ENCODE measurements at places on chromosomes 4 and X. TPM values are rescaled to one million over a fixed set of nuclear protein-coding genes. Genes with fewer than 3 reads are reported as not detected.

The HOPX gene
- polyA plus RNA-seq: 30.9 TPM

GRCh38 chr4:52317361-52317879 lies 266.3 kb downstream of the SPATA18 start:
- DNase-seq: no peak

DNA sequence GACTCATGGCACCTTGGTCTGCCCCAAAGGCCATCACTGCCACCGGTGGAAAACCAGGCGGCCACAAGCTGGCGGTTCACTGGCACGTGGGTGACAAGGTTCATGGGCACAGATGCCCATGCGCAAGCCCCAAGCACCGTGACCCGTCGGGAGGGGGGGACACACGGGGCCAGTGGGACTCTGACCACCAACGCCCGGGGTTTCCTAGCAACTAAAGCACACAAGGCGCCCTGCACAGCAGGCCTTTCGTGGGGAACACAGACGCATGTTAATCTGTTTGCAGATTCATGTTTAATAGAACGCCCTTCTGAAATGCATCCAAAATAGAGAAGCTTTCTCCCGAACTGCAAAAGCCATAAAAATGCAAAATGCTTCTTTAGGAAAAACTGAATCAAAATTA lies 43.9 kb downstream of the FAM53A start:
- no peak for DNase-seq

DNA sequence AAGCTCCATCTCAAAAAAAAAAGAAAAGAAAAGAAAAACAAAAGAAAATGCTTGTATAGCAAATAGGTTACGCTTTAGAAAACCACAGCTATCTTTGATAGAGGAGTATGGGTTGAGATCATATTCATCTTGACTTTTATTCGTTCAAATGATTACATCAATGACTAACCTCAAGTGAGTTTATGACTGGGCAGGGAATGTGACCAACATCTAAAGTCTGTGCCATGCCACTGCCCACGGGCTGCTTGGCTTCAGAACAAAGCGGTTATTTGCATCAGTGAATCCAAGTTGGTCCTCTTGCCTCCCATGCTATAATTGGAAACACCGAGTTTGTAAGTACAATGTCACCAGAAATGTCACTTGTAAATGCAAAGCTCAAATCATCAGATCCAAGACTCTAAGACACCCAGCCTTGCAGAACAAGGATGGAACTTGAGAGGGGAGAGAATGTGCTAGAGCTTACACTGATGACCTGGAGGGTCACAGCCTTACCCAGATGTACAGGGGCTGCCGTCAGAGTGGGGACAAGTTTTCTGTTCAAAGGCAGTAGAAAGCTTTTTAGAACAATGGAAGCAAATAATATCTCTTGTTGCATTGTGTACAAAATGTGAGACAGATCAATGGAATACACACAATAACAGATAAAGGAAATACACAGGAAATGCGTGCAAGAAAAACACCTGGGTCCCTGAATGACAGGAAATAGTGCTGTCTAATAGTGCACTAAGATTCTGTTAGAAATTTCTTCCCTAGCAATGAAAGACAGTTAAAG lies 8.4 kb upstream of the OPN1LW start:
- DNase-seq: no peak

- DNase-seq: peak; percentile 10
Observed at GRCh38 chrX:94850811-94851210, 1176.8 kb downstream of the FAM133A start.

DNA sequence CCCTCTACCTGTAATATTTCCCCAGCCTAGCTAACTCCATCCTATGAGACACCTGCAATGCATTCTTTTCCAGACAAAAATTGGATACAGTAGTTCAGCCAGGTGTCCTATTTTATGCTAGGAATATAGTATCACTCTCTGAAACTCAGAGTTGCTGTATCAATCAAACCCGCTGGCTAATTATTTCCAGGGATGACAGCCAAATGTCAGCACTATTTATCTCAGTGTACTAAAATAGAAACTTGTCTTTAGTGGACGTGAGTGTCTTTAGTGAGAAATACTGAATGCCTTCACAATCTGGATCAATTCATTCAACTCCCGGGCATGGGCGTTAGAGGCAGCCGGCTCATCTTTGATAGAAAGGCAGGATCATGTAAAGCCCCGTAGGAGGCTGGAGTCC lies 196.2 kb downstream of the RBM46 start:
- no peak for DNase-seq

DNA sequence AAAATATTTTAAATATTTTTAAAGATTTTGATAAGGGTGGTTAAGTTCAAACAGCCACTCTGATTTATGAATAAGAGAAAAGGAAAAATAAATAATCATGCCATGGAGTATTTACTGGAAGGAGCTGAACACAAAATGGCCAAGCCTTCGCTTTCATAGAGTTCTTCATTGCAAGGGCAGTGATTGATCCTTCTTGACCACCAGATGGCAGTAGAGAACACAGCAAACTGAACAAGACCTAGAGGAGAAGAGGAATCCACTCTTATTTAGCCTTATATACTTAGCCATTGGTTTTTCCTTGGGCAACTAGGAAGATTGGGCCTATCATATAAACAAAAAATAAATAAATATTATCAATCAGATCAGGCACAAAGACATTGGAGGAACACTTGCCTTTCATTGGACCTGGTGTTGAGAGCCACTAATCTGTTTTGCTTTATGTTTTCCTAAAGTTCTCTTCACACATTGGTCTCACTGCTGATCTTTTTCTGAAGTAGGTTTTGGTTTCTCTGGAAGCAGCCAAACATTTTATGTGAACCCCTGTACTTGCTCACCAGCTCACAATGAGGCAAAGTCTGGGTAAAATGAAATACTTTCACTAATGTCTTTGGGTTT lies 58.1 kb upstream of the PARM1 start:
- peak; percentile 47 for DNase-seq

- DNase-seq: no peak
Observed at GRCh38 chr4:145909281-145909715, 29.3 kb downstream of the ZNF827 start.

DNA sequence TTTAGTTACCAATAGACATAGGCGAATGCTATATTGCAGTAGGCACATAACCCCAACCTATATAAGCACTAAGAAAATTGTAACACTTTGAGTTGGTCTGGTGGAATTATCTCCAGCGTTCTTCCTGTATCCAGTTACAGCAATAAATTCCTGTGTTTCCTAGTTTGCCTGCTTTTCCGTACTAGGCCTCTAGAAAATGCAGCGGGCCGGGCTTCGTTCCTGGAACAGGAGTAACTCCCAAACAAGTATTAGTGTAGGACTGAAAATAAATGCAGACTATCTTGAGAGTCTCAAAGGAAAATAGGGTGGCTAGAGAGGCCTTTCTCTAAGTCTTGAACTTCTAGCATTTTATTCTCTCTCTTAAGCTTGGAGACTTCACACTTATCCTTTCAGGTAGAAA lies 159.8 kb downstream of the OR13H1 start:
- DNase-seq: no peak

All from right lung (tissue), 10 donors.